ENCODE measurements at places on chromosomes 5 and 9.
A peak's percentile ranks its signal among the peaks of the same experiment; 100 is the strongest.

DNA sequence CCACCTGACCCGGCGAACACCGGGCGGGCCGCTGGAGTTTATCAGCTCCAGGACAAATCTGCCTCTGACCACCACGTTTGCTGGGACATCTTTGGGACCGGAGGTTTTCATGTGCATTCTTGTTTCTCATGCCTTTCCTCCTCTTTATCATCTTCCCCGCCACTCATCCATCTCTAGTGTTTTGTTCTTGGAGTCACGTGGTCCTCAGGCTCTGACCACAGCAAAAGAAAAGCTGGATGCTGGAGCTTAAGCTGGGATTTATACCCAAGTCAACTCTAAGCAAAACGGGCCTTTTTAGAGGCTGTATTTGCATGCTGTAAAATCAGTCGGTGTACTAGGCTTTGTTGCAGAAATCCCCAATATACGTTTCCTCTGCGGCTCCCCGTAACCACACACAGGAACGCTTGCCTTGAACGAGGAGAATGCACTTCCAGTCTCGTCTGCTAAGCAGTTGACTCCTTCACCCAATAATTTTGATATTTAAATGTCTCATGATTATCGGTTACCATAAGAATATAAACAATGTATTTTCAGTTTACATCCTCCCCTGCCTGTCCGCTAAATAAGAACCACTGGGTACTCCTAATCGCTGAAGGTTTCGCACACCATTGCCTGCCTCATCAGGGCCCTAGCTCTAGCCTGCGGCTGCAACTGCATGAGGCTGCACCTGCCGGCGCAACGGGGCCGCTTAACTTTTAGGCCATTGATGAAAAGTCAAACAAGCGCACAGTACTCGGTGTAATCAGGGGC, 560 bp upstream of the NDUFS6 start:
- DNase-seq: peak; percentile 25

DNA sequence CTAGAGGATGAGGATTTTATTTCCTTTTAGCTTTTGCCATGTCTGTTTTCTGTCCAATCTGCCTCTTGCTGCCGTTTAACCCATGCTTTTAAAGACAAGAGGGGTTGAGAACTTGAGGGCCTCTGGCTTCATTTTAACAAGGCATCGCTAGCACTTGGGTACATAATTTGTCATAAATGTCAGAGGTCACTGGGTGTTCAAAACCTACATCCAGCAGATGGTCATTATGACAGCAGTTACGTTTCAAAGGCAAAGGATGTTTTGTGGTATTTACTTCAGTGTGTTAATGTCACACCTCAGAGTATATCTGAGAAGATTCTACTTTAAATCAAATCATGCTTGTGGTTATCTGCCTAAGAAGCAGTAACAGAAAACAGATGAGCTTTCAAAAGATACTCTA, 918.3 kb downstream of the NR2F1-AS1 start:
- no peak for DNase-seq

DNA sequence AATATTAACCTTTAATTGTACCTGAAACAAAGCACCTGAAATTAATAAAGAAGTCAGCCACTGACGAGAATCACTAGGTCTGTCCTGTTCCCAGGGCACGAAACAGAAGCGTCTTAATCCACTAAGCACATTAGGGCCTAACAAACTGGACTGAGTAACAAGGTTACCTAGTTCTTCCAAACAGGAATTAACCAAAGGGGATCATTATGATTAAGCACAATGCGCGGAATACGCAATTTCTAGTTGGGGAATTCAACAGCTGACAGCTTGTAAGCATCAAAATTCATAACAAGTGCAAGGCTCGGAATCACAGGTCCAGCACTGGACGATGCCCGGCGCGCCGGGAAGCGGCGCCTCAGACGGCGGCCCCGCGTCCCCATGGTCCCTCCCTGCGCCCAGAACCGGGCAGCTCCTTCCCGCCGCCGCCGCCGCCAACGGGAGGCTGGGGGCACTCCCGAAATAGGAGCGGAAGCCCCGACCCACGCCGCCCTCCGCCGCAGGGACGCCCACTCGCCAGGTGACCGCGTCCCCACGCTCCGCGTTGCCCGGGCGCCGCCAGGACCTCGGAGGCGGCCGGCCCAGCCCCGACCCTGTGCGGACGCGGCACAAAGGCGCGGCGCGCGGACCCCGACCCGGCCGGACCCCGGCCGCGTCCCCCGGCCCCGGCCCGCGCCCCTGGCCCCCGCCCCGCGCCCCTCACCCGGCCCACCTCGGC, 898 bp downstream of the CAMSAP1 start:
- peak; percentile 64 for DNase-seq

GRCh38 chr5:72305194-72306142, 14.6 kb downstream of the MRPS27 start:
- peak; percentile 26 for DNase-seq

GRCh38 chr5:115333164-115333563, 36.7 kb upstream of the CCDC112 start:
- no peak for DNase-seq

DNA sequence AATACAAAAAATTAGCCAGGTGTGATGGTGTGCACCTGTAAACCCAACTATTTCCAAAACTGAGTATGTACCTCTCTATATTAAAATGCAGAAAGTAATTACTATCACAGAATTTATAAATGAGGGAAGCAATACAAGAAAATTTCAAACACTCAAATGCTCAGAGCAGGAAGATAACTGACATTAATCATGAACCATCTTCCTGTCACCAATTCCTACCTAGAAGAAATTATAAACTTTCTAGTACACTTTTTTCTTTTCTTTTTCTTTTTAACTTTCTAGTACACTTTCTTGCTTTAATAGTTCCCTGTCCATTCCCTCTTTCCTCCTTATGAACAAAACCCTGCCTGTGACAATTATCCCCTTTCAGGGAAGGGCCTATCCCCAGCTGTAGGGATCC, 106.8 kb downstream of the MED27 start:
- DNase-seq: no peak

GRCh38 chr5:146448783-146449519, 1.8 kb downstream of the TCERG1 start:
- DNase-seq: no peak

DNA sequence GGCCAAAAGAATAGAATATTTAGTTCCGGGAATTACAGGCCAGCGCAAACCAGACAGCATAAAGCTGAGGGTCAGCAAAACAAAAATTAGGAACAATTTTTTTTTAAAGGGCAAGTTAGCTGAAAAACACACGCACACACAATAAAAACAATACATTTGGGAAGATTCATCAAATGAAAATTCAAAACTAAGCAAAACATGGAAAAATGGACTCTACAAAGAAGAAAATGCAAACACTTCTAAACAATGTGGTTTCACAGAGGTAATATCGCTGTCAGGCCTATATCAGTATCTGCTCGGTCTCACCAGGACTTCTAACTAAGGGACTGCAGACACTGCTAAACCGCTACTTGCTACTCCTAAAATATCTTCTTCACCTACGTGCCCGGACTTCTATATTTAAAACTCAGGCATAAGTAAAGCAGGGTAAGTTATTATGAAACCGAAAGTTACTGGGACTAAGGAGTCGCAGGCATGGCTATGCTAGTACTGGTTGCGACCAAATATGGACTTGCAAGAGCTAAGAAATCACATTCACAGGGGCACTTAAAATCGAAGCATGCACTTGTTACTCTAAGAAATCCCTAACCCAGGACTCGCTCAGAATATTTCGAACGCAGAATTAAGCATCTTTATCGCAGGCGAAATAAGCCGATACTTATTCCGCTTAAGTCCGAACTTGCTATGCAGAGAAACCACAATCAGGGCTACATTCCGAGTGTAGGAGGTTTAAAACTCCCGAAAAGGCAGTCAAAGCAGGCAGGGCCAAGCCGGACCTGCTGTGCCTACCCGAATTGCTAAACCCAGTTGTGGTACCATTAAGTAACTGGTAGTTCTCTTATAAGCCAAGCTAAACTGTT, 2.3 kb downstream of the ANXA2R start:
- peak; percentile 32 for DNase-seq

- DNase-seq: peak; percentile 32
These were observed 6.8 kb upstream of the ZNF79 start for GRCh38 chr9:127417131-127418036.

DNA sequence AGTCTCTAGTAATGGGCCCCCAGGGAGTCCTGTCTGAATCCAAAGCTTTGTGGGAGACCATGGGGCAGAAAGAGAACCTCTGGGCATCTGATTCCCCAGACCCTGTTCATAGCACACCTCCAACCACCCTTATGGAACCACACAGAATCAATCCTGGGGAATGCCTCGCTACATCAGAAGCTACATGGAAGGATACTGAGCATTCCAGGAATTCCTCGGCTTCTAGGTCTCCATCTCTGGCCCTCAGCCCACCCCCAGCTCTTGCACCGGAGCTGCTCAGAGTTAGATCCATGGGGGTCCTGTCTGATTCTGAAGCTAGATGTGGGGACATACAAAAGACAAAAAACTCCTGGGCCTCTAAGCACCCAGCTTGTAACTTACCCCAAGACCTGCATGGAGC, 28.4 kb downstream of the VCP start:
- DNase-seq: no peak

DNA sequence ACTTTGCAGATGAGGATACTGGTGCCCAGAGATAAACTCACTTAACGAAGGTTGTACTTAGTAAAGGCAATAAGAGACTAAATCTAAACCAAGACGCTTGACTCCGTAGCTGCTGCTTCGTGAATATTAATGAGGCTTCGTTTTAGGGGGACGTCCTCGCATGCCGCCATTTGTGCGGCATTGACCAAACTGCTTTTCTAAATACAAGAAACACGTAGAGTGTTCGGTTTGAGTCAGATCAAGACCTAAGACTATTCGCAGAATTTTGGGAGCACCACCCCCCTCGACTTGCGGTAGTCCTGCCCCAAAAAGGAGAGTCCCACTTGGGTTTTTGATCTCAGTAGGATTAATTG, 1.1 kb downstream of the NPM1 start:
- no peak for DNase-seq

- peak; percentile 65 for DNase-seq
These were observed 68.8 kb downstream of the ELL2 start for GRCh38 chr5:95892784-95893354.

- DNase-seq: peak; percentile 42
These were observed 257.8 kb downstream of the FSTL4 start for GRCh38 chr5:133354323-133355185.

DNA sequence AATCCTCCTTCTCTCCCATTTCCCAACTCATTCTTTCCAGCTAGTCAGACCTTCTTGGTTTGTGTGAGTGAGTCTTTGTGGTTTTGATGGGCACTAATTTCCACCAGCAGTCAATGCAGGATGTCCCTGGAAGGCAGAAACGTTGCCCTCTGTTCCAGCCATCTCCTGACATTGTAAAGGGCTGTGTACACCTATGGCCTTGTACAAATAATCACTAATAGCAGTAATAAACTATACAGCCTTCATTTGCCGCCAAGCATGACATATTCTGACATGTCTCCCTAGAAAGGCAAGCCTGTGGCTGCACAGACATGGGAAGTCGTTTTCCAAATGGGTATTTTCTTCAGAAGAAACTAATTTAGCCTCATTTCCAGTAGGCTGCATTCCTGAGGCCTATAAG, 18.4 kb upstream of the DENND1A start:
- no peak for DNase-seq

GRCh38 chr5:79581535-79581934, 30.7 kb upstream of the TENT2 start:
- DNase-seq: no peak

GRCh38 chr5:154734370-154735248, 20.6 kb upstream of the LARP1 start:
- peak; percentile 76 for DNase-seq

- peak; percentile 23 for DNase-seq
These were observed 101.0 kb upstream of the PIK3R1 start for GRCh38 chr5:68114378-68115040.

GRCh38 chr9:128482186-128482585, 22.3 kb upstream of the GLE1 start:
- no peak for DNase-seq

GRCh38 chr5:178291161-178291561, 58.6 kb upstream of the PHYKPL start:
- DNase-seq: no peak

- DNase-seq: no peak
These were observed 39.8 kb upstream of the ALDH1B1 start for GRCh38 chr9:38352530-38353328.

- DNase-seq: no peak
These were observed 18.4 kb upstream of the RARS1 start for GRCh38 chr5:168467755-168468330.

GRCh38 chr9:90459321-90459720, 183.3 kb downstream of the DIRAS2 start:
- DNase-seq: no peak

GRCh38 chr9:90307167-90307833, 335.3 kb downstream of the DIRAS2 start:
- no peak for DNase-seq

GRCh38 chr5:175873088-175873454, 1.7 kb downstream of the CPLX2 start:
- peak; percentile 53 for DNase-seq

DNA sequence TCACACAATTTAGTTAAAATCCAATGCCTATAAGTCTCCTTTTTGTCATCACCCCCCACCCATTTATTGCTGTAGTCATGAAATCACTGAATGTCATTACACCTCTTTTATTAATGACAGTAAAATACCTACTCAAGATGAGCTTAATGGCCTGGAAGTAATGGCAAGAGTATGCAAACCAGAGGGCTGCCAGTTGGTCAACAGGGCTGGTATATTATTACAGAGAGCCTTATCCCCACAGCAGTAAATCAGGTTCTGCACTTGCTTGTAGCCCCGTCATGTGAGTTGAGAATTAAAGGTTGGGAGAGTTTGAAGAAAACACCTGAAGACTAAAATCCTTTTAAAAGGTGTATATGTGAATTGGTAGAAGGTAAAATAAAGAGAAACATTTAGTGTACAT, 372.4 kb downstream of the MAT2B start:
- no peak for DNase-seq

GRCh38 chr5:59656351-59657254, 236.9 kb downstream of the PDE4D start:
- no peak for DNase-seq

DNA sequence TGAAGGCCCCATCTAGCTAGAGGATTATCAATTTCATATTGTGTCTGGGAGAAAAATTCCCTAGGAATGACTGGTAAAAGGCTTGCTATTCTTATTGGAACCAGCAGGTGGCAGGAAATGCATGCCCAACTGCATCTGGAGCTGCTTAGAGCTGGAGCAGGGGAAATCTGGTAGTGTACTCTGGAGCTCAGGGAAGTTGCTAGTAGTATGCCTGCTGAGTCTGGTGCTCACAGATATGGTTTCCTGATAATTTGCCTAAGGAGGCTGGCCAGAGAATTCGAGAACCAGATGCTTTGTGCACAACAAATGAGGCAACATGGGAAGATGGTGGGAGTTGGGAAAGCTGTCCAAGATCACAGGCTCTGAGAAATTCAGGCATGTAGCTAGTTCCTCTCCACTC, 53.7 kb downstream of the G3BP1 start:
- DNase-seq: peak; percentile 68
